ENCODE measurements at places on chromosomes 16 and 17.
A peak's percentile ranks its signal among the peaks of the same experiment; 100 is the strongest.

DNA sequence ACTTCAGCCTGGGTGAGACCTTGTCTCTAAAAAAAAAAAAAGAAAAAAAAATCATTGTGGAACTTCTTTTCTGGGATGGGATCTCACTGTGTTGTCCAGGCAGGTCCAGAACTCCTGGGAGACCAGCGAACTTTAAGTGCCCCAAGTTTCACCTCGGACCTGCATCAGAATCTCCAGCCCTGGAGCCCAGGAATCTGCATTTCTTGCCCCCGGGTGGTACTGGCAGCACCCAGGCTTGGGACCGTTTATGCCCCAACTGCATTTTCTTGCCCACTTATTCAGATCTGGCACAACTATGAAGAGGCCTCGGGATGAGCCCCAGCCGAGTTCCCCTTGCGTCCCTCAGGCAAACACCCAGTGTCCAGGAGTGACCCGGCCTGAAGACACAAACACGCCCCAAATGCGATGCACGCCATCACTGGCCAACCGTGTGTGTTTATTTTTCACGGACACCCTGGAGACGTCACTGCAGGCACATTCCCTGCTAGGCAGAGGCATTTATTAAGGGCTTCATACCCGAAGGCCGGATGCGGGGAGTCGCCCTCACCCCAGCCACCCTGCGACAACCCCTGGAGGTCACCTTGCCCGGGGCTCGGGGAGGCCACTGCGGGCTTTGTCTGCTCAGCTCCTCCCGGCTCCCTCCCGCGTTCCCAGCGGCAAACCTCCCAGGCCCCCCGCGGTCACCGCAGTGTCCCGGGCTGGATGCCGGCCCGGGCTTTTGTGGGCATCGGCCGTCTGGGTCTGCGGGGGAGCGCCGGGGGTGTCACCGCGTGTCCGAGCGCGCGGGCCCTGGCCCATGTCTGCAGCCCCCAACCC lies 684 bp upstream of the SPIRE2 start:
- DNase-seq, result no peak

- DNase-seq, result peak; percentile 99
These were observed 6.7 kb upstream of the CD68 start for GRCh38 chr17:7572588-7573323.

GRCh38 chr16:73050201-73051099 lies 2.5 kb upstream of the ZFHX3 start:
- DNase-seq, result no peak

DNA sequence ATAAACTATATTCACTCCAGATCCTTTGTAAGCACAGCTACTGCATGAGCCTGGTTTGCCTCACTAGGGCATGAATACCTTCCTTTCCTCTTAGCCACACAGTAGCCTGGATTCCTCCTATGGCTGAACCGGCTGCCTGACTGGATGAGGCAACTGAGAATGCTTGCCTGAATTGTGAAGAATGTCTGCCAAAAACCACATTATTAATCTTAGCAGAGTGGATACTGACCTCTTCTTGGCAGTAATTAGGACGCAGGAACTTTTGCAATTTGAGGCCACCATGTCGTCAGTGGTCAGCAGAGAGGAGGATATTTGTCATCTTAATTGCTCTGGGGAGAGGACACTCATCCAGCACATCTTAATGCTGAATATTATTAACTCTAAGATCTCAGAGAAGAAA lies 651.8 kb upstream of the GOT2 start:
- no peak for DNase-seq

GRCh38 chr17:47301161-47301560 lies 22.6 kb upstream of the EFCAB13 start:
- DNase-seq, result no peak

DNA sequence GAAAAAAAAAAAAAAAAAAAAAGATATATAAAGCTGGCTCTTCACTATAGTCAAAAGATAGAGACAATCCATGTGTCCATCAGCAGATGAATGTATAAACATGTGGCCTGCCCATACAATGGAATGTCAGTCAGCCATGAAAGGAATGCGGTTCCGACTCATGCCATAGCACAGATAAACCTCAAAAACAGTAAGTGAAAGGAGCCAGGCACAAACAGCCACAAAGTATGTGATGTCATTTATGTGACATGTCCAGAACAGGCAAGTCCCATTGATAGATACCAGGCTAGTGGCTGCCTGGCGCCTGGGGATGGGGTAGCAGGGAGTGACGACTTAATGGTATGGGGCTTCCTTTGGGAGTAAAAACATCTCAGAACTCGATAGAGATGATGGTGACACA lies 155.7 kb downstream of the CMIP start:
- DNase-seq, result no peak

DNA sequence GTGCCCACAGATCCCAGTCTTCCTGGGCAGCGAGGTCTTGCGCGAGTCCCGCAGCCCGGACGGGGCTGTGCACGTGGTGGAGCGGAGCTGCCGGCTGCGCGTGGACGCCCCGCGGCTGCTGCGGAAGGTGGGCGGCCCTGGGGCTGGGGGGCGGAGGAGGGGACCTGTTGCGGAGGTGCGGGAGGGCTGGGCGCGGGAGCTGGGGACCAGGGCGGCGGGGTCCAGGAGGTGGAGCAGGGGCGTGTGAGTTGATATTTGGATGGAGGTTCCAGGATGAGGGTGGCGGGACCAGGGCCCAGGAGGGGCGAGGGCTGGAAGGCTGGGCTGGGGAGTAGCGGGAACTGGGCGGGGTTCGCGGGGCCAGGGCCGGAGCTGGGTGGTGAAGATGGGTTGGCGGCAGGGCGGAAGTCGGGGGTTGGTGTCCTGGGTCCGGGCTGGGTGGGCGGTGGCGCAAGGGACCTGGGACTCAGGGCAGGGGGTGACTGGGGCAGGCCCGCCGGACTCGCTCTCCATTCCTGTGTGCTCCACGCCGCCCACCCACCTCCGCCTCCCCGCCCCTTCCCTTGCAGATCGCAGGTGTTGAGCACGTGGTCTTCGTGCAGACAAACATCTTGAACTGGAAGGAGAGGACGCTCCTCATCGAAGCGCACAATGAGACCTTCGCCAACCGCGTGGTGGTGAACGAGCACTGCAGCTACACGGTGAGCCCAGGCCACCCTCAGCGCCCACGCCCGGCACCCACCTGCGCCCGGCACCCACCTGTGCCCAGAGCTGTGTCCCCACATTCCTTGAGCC lies 29.6 kb downstream of the SEC14L5 start:
- no peak for DNase-seq

DNA sequence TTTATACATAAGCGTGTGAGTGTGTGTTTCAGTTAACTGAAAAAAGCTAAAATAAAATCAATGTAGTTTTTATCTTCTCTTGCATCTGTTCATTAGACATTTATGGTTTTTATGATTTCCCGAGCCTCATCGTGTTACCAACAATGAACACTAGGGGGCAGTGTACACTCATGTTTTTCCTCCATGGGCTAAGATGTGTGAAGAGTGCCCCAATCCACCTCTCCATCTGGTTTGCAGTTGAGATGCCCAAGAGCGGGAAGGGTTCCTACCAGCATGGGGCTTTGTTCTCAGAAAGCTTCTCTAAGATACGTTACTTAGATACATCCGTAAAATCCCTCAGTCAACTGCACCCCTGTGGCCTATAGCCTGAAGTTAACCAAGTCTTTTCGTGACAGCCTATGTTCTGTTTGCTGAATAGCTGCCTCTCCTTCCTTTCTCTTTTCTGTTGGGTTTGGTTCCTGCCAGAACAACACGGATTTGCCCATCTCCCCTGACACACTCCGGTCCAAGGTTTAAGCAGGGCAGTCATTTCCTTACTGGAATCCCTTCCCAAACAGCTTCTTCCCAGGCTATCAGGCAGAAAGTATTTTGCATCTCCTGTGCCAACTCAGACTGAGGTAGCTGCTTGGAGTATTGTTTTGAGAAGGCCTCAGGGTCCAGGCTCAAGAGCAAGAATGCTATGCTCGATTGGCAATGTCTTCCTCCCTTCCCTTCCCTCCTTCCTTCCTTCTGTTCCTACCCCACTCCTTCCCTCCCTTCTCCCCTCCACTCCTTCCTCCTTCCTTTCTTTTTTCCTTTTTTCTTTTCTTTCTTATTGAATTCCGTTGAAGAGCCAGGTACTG lies 12.9 kb upstream of the ELAC2 start:
- peak; percentile 25 for DNase-seq

GRCh38 chr17:14843086-14843795 lies 421.9 kb downstream of the PMP22 start:
- no peak for DNase-seq

- no peak for DNase-seq
These were observed 103.2 kb downstream of the NTN1 start for GRCh38 chr17:9124554-9124935.

DNA sequence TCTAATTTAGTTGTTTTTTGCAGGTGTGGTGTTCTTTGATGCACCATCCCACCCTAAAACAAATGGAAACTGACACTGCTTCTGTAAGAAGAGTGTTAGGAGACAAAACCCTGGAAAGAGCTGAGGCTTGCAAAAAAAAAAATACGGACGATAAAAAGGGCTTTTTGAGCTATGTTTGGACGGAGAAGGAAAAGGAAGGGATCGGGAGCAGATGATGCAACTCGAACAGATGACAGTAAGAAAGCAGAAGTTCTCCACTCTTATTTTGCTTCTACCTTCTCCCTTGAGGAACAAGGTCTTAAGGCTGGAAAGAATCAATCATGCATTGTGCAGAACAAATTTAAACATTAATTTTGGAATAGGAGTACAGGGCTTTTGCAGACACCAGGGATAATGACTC lies 136.7 kb downstream of the MAF start:
- no peak for DNase-seq

- no peak for DNase-seq
These were observed 23.9 kb downstream of the SMG6 start for GRCh38 chr17:2279707-2280106.

DNA sequence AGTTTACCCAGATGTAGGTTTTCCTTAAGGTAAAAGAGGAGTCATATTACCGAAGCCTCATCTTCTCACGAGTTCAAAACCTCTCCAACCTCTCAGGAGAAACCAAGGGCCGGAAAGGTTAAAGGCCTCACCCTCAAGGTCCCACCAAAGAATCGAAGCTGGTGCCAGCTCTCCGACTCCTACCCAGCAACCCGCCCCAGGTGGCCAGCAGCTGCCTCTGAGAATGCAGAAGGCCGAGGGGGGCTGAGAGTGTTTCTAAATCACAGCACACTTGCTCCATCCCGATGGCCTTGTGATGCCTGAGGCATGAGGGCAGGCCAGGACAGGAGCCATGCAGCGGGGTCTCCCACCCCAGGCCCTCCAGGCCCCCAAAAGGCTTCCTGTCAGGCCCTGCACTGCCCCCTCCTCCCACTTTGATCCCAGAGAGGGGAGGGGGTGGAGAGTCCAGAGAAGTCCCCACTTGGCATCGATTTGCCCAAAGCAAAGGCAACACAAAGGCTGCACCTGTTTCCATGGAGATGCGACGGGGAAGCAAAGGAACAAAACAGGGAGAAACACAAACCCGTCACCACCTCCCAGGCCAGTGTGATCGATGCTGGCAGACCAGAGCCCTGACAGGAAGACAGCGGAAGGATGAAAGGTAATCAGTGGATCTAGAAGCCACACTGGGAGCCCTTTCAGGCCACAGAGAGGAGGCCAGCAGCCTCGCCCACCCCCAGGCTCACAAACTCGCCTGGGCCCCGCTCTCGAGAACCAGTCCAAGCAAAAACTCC lies 39.0 kb downstream of the CUEDC1 start:
- no peak for DNase-seq

DNA sequence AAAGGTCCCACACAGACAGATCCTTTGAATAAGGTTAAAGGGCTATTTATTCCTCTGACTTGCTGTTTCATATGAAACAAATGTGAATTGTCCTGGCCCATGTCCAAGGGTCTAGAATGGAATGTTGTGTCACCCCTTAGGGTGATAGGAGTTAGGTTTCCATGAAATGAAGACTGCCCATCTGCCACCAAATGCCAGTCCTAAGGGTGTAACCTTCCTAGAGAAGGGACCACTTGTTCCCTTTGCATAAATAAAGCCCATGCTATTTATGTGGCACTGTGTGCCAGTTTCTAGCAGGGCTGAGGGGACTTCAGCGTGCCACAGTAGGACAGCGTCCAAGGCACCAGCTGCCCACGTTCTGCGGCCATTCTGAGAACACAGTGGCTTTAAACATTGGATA lies 171.3 kb downstream of the ABCA8 start:
- DNase-seq, result no peak

- no peak for DNase-seq
These were observed 30.0 kb downstream of the DGKE start for GRCh38 chr17:56863974-56864373.

DNA sequence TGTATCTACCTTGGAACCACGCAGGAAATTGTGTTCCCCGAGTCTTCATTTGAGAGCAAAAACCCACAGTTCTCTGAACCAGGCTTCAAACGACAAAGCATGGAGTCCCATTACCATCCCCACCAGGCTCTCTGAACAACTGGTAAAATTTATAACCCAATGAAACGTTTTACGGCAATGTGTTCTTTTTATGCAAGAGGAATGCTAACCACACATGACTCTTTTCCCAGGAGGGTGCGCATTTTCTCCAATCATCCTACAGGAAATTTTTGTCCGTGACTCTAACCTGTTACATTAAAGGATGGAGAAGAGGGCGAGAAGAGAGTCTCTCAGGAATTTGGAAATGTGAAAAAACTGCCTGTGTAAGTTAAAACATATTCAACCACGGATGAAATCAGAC lies 17.8 kb downstream of the STX8 start:
- no peak for DNase-seq

DNA sequence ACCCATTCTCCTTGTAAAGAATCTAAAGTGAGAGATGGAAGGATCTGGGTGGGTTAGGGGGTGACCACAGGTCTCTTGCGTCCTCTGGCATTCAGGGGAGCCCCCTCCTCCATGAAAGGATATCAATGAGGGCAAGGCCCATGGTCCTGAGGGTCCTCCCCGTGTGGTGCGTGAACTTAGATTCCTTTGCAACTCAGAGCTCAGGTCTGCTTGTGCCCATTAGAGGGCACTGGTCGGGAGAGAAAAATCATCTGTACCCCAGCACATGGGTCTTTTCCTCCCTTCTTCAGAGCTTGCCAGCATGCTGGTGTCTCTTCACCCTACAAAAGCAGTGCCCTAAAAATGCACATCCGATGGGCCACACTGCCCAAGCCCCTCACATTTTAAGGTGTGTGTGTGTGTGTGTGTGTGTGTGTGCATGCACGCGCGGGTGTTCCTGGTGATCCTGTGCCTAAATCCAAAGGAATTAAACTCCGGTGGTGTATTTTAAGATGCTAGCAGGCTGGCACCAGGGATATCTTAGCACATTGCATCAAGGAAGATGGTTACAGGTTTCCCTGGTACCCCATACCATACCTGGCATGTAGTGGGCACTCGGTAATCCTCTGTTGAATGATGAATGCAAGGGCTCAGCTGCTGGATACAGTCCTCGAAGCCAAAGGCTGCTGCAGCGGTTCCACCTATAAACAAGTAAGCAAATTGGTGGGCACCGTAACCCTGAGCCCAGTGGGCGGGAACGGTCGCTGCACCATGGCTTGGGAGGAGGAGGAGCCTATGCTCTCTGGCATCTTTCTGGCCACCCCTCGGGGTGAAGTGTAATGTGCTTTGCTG lies 4.7 kb downstream of the C1QTNF1 start:
- no peak for DNase-seq

GRCh38 chr17:78058001-78058400 lies 70.6 kb downstream of the TMC6 start:
- no peak for DNase-seq

DNA sequence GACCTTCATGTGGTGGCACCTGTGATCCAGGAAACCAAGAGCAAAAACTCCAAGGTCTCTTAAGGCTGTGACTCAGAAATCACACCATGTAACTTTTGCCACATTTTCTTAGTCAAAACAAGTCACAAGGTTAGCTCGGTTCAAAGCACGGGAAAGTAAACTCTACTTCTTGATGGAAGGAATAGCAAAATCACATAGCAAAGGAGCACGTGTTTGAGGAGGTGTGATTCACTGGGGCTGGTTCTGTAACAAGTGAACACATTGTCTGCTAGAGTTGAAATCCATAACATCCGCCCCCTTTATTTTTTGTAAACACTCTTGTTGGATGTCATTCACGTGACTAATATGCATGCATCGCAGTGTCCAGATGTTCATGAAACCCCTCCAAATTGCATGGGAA lies 415.0 kb upstream of the MAF start:
- DNase-seq, result no peak
